Naive thymus-derived CD4-positive, alpha-beta T cell (primary cell): ENCODE measurements at places on chromosomes 13 and 19. TPM values are rescaled to one million over a fixed set of nuclear protein-coding genes. Genes with fewer than 3 reads are reported as not detected.
A peak's percentile ranks its signal among the peaks of the same experiment; 100 is the strongest.

Gene SCAMP4
- total RNA-seq: 19.7 TPM

- peak; percentile 98 for DNase-seq
- peaks cover 9% of the 10 kb centered on the region for H3K4me1 ChIP-seq
- no peaks in the 10 kb centered on the region for H3K36me3 ChIP-seq
- no peaks in the 10 kb centered on the region for H3K27me3 ChIP-seq
- peak within 1 kb of the TSS; percentile 67 for H3K27ac ChIP-seq
- H3K4me3 ChIP-seq: peak within 1 kb of the TSS; percentile 66
Measured at GRCh38 chr19:3700242-3701032, at the start of gene PIP5K1C. TSS of gene PIP5K1C (minus strand) at chr19:3700468. CDS start at chr19:3700390, 78 bp downstream.

Gene GARIN5A
- 0.93 TPM for total RNA-seq

GRCh38 chr13:23391752-23392151 is 41.8 kb downstream of the SACS start:
- no peak for DNase-seq
- no peaks in the 10 kb centered on the region for H3K27me3 ChIP-seq
- H3K36me3 ChIP-seq: no peaks in the 10 kb centered on the region
- H3K4me1 ChIP-seq: no peaks in the 10 kb centered on the region
- no peak overlapping the region for H3K27ac ChIP-seq

DNA sequence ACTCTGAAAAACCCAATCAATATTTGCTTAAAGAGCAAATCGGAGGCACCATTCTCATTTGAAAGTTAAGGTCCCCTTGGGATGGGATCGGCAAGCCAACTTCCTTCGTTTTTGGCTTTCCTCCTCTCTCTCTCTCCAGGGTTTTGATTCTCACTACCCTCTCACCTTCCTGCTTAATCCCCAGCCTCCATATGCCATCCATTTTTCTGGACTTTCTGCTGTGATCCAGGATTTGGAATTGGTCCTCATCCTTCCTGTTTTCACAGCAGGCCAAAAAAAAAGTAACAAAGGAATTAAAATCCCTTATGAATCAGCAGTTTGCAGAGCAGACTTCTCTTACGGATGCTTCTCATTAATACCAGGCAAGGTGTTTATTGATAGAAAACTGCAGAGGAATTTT is 283.1 kb upstream of the TMTC4 start:
- no peak overlapping the region for H3K27ac ChIP-seq
- H3K27me3 ChIP-seq: no peaks in the 10 kb centered on the region
- no peak overlapping the region for H3K4me3 ChIP-seq
- no peaks in the 10 kb centered on the region for H3K4me1 ChIP-seq
- H3K36me3 ChIP-seq: no peaks in the 10 kb centered on the region
- no peak for DNase-seq
